Thyroid gland (tissue), 4 donors: ENCODE measurements at places on chromosomes 13 and 19. TPM values are rescaled to one million over a fixed set of nuclear protein-coding genes. Genes with fewer than 3 reads are reported as not detected.

DNA sequence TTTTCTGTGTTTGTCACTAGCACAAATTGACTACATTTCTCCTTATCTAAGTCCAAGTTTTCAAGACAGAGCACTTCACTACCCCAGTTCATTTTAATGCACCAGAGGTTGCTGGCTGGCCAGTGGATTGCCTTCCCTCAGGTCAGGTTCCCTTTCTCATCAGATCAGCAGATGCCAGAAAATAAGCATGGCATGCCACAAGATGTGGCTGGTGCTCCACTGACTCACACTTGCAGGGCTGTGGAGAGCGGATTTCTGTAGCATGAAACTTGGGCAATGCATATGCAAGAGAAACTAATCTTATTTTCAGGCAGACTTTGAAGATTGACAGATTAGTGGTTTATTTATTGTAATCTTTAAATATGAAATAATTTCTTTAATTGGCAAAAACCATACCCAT, 79.5 kb downstream of the RUBCNL start:
- no peak for DNase-seq

GRCh38 chr13:64884976-64885375, 2345.2 kb downstream of the PCDH9 start:
- no peak for DNase-seq

- DNase-seq, result no peak
Observed at GRCh38 chr19:5238700-5239099, 101.9 kb downstream of the PTPRS start.

GRCh38 chr19:38039966-38040365, 133.0 kb downstream of the SIPA1L3 start:
- DNase-seq, result no peak

DNA sequence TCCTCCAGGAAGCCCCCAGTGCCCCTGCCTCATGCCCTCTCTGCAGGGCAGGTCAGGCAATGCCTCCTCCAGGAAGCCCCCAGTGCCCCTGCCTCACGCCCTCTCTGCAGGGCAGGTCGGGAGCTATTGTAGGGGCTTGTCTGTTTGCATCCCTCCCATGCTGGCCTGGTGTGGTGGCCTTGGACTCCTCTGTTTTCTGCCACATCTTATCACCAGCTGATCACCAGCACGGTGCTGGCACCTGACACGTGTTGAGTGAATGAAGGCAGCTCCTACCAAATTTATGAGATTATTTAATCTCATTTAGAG, 51.5 kb upstream of the C13orf46 start:
- no peak for DNase-seq

DNA sequence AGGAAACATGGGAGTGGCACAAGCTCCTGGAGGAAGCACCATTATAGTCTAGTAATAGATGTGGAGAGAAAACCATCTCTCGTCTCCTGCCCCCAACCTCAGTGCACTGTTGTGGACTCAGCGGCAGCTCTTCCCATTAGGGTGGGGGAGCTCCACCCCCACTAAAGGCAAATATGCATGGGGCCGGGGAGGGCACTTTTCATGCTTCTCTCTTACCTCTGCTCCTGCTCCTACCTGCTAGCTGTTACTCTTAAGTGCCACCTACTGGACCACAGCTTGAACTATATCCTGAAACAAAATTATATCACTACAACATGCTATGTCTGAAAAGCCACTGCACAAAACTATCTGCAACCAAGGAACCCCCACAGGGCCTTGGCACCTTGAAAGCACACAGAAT, 112.6 kb upstream of the DACH1 start:
- DNase-seq, result no peak

DNA sequence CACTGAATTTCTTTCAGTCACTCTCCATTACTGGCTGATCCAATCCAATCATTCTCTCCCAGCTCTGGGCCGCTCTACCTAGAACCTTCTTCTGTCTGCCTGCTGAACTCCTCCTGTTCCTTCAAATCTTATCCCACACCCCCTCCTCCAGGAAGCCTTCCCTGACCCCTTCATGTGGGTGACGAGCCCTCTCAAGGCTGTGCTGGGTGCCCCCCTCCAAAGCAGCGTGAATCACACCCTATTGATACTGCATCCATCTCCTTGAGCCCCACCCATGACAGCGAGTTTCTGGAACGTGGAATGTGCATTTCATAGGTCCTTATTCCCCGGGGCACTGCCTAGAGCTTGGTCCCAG, 3.2 kb downstream of the PIH1D1 start:
- no peak for DNase-seq

GRCh38 chr13:46893221-46893740, 3.6 kb downstream of the HTR2A start:
- no peak for DNase-seq

DNA sequence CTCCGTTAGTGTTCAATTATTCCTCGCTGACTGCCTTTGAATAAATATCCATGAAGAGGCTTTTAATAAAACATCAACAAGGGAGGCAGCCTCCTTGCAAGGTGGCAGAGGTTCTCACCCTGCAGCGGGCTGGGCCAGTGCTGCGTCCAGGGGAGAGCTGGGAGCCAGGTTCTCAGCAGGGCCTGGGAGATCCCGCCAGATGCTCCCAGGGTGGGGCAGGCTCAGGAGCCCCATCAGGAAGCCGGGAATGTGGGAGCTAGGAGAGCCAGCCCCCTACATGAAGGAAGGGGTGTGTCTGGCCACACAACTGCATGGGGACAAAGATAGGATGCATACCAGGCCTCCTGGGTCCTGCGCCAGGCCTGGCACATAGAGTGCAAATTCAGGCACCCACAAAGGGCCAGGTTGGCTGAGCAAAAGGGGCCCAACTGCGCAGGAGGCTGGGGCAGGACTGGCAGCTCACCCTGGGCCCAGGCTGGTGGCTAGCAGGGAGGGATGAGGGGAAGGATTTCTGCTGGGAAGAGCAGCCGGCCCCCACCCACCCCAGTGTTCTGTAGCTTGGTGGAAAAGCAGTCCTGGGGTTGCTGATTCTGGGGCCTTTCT, 22.8 kb downstream of the VSTM2B start:
- no peak for DNase-seq

GRCh38 chr13:86020351-86021002, 221.3 kb upstream of the SLITRK6 start:
- DNase-seq, result no peak

DNA sequence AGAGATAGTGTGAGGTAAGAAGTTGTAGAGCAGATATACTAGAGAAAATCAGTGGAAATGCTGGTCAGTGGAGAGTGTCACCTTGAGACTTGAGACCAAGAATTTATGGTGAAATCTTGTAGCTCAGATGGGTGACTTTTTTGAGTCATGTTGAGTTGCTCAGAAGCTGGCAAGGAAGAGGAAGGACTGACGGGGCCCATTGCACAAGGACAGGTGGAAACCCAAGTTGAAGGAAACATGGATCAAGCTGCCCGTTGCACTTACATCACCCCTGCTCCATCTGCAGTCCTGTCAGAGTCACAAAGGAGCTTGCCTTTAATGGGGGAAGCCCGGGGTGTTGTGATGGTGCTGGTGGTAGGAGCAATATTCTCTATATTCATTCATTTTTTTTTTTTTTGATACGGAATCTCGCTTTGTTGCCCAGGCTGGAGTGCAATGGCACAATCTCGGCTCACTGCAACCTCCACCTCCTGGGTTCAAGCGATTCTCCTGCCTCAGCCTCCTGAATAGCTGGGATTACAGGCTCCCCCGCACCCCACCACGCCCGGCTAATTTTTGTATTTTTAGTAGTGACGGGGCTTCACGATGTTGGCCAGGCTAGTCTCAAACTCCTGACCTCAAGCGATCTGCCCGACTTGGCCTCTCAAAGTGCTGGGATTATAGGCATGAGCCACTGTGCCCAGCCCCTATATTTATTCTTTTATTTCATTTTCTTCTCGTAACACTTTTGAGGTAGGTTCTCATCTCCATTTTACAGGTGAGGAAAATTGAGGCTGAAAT, 27.4 kb downstream of the UBAC2 start:
- DNase-seq, result no peak

SERTM1 gene
- total RNA-seq, result 1.3 TPM

CAB39L gene
- total RNA-seq, result 23.3 TPM

DNA sequence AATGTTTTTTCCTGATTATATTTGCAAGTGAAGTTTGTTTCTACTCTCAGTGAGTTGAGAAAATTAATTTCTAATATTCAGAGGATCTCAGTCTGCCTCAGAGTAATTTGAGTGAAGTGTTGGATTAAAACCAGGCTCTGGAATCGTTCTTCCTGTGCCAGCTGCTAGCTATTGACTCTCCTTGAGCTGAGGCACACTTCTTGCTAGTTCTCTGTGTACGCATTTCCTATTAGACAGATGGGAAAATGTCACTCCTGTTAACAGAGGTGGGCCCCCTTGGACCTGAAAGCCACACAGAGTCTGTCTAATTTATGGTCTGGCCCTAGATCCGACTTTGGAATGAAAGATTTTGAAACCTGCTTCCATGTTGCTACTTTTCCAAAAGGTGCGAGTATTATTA, 107.6 kb upstream of the RNF113B start:
- DNase-seq, result no peak

DNA sequence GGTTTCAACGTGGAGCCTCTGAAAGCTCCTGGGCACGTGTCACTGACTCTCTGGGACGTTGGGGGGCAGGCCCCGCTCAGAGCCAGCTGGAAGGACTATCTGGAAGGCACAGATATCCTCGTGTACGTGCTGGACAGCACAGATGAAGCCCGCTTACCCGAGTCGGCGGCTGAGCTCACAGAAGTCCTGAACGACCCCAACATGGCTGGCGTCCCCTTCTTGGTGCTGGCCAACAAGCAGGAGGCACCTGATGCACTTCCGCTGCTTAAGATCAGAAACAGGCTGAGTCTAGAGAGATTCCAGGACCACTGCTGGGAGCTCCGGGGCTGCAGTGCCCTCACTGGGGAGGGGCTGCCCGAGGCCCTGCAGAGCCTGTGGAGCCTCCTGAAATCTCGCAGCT, 2.3 kb downstream of the ARL11 start:
- DNase-seq, result no peak

DNA sequence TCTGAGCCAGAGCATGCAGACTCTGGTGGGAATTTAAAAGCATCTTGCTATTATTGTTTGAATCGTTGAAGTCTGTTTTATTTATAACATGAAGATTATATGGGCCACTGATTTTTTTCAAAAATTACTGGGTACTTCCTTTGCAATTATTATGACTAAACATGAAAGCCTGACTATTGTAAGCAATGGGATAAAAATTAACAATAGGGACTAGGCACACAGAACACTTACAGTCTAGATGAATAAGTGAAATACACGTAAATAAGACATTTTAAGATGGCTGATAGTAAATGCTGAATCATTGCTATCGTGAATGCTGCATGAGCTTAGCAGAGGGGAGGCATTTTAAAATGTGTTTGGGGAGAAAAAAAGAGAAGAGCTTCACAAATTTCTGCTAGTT, 81.0 kb upstream of the MAB21L1 start:
- no peak for DNase-seq

GRCh38 chr13:47066226-47066625, 169.4 kb upstream of the HTR2A start:
- no peak for DNase-seq

DNA sequence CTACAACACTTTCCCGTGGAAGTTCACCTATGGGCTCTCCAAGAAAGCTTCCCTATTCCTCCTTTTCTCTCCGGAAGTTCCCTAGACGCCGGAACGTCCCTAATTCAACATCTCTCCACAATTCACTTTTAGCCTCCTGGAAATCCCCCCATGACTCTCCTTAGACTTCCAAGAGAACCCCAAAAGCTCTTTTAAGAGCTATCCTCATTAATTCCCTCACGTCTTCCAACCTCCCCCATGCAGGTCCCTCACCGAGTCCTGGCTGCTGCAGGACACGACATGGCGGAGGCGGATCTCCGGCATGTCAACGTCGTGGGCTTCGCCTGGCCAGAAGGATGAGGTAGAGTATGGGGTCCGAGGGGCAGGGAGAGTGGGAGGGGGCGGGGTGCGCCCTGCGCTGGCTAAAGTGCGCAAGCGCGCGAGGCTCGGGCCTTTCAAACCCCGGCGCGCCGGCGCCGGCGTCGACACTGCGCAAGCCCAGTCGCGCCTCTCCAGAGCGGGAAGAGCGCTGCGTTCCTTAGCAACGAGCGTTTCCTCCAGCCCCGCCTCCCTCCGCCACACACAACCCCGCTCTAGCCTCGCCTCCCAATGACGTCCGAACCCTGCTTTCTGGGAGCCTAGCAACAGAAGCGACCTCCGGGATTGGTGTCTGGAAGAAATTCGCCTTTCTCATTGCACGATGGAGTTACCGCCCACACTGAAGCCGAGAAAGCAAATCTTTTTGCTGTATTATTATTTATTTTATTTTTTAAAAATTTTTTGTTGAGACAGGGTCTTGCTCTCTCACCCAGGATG, at the start of the genes PINLYP and XRCC1:
TSS of gene PINLYP (plus strand) at position 646 of the 795 bp plus-strand sequence. CDS start 1,391 bp downstream, outside the sequence.
TSS of gene XRCC1 (minus strand) at position 372 of the 795 bp plus-strand sequence. CDS start at position 303, 69 bp downstream.
- DNase-seq, result peak; percentile 98

GRCh38 chr19:11461453-11461852, 19.4 kb downstream of the ELAVL3 start:
- DNase-seq, result no peak

DNA sequence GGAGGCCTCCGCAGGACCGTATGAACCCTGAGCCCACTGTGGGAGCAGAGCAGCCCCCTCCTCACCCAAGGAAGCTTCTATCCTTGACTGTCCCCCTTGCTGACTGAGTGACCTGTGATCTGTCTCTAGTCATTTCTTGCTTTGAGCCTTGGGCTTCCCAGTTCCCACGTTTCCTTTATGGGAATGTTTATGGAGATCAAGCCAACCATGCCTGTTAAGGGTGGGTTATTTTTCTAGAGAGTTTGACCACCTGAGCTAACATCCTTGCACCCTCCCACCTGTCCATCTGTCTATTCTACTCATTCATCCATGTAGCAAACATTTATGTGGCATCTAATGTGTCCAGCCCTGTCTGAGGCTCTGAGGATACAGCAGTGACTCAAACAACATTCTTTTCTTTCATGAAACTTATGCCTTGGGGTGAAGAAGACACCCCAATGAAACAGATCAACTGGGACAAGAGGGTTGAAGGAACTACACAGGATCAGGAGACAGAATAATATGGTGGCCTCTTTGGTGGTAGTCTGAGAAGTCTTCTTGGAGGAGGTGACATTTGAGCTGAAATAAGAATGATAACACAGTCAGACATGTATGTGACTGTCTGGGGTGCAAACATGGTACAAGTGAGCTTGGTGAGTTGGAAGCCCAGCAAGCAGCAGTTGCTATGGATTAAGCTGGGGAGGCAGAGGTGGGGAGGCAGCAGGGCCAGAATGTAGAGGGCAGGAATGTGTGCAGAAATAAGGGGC, 30.5 kb downstream of the CERS4 start:
- DNase-seq, result no peak

PPM1N gene
- not detected for total RNA-seq

GRCh38 chr13:55887561-55887960, 1253.2 kb upstream of the PRR20A start:
- no peak for DNase-seq

GRCh38 chr13:45564133-45564776, 51.3 kb downstream of the ERICH6B start:
- DNase-seq, result no peak

DNA sequence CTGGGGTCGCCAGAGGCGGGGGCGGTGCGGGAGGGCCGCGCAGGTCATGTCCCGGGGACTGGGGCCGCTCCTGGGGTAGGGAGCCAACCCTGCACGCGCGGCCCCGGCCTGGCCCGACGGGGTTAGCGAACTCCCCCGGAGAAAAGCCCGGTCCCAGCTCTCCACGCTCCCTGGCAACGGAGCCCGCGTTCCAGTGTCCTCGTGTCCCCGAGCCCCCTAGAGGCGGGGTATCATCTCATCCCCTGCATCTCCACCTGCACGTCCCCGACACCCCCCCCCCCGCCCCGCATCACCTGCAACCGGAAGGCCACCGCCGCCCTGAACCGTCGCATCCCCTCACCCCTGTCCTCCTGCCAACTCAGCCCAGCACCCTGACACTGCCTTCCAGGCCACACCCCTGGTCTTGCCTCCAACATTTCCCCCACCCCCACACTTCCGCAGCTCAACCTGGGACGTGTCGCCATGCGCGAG, 2.7 kb downstream of the WDR88 start:
- no peak for DNase-seq
